ENCODE measurements at places on chromosomes 4 and X. TPM values are rescaled to one million over a fixed set of nuclear protein-coding genes. Genes with fewer than 3 reads are reported as not detected.

Gene MAGEB2
- total RNA-seq, result not detected

Gene SPP1
- total RNA-seq, result 156 TPM

Gene PNMA3
- 0.52 TPM for total RNA-seq

Gene LRP2BP
- total RNA-seq, result 4.7 TPM

Gene EDA
- 11.0 TPM for total RNA-seq

Data from skeletal muscle tissue (tissue), 5 donors.